ENCODE measurements at places on chromosomes 6 and 20.

DNA sequence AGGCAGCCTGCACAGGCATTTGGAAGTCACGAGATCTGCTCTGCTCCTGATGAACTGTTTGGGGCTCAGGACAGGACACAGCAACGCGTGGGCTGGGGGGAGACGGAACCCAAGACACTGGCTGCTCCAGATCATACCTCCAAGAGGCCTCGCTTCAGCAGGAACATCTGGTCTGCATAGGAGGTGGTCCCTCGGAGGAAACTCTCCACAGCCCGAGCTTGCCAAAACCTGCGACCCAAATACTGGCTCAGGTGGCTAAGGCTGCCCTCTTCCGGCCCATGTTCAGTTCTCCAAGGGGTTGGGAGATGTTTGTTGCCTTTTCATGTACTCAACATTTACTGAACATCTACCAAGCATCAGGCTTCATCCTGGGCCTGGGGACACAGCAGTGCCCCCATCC is 51.7 kb downstream of the MYH7B start:
- DNase-seq = peak; percentile 3

GRCh38 chr6:105346052-105346451 is 56.8 kb downstream of the PREP start:
- DNase-seq = peak; percentile 25

- DNase-seq = peak; percentile 83
Observed at GRCh38 chr20:63290677-63291472, 2.1 kb upstream of the COL20A1 start.

DNA sequence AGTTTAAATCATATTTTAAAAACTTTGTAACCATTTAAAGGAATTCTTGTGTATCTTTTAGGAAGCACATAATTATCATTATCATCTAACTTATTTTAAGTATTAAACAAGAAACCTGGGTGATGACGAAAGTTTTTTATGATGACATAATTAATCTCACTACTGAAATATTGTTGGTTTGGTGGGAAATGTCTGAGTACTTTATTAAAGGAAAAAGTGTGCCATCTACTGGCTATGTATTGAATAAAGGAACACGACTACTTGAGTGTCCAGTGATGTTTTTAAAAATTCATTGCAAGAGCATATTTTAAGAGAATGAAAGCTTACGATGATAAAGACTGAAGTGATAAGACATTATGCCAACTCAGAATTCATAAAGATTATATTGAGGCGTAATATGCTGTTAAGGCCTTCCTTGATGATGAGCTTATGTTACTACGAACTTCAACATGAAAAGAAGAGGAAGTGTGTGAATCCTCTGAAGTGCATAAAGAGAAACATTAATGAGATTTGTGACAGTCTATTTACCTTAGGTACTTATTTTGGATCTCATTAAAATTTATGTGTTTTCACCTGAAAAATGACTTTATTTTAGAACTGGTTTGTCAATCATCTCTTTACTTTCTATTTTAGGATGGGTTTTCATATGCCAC is 12.0 kb upstream of the TRMT11 start:
- DNase-seq = peak; percentile 24

DNA sequence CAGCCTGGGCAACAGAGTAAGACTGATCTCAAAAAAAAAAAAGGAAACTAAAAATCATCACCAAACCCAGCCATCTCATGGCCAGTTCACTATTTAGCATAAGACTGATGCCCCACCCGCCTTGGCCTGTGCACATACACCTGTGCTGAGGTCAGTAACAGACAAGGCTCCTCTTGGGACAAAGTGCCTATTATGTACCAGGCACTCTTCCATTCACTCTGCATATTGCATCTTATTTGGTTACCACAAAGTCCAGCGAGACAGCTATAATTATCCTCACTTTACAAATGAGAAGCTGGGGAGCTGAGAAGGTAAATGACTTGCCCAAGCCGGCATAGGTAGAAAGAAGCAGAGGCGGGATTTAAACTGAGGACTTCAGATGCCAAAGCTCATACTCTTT is 3.8 kb downstream of the PTPRT start:
- no peak for DNase-seq

GRCh38 chr6:126886106-126886505 is 232.4 kb upstream of the RSPO3 start:
- no peak for DNase-seq

GRCh38 chr20:19652591-19653026 is 105.4 kb upstream of the RIN2 start:
- no peak for DNase-seq

GRCh38 chr20:5191829-5192569 is 65.2 kb downstream of the CDS2 start:
- DNase-seq = peak; percentile 72

DNA sequence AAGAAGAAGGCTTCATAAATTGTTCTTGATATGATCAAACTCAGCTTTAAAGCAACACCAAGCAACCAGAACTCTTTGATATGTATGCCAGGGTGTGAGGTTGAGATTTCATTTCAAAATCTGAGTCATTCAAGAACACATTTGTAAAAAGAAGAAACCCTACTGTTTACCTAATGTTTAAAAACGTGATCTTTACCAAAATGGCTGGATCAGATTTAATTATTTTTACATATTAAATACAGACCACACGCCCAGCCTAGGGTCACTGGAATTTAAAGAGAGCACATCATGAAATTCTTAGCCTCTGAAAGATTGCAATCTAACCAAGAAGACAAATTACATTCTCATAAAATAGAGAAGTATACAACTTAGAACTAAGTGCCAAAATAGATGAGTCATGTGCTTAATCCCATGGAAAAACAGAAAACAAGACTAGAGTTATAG is 206.8 kb upstream of the SMLR1 start:
- no peak for DNase-seq

- peak; percentile 4 for DNase-seq
Observed at GRCh38 chr6:35089216-35089934, 51.8 kb downstream of the TCP11 start.

DNA sequence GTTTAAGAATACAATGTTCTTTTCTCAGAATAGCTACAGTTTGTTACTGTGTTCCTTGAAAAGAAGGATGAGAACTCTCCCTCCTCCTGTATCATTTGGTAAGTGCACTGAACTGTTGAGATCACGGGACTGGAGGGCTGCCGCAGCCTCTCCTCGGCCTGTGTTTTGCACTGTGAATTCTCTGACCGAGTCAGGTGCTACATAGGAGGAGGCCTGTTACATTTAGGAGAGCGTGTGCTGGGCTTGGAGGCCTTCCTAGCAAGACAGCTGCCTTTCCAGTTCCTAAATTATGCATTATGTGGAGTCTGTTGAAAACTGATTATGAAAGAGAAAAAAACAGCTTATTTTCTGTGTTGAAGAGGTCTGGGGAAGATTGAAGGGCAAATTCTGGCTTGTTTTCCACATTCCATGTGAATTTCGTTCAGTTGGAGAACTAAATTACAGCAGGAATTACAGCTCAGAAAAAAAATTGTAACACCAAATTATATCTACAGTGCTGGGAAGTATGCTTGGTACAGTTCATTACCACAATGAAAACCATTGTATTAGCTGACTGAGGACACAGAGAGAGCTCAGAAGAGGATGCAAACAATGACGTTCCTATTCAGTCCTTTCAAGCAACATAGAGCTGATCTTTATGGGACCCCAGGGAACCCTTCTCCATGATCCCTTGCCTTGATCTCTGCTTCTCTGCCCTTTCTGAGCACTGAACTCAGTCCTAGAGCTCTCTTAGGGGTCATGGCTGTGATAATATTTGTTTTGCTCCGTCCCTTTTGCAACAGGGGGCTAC is 2.8 kb downstream of the TMC2 start:
- no peak for DNase-seq

DNA sequence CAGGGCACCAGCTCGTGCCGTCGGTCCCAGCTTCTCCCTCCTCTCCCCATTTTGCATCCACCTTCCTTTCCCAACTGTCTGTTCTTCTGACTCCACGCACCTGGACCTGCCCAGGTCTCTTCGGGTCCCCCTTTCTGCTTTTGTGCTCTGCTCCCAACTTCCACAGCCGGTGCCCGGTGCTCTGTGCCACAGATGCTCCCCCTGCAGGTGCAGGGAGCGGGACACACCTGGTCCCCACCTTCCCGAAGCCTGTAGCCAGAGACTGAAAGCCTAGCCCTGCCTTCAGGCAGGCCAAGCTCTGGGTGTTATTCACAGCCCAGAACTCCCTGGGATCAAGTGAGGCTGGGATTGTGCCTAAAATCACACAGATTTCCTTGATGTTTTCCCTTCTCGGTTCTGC is 24.6 kb upstream of the BMP7 start:
- DNase-seq = no peak

DNA sequence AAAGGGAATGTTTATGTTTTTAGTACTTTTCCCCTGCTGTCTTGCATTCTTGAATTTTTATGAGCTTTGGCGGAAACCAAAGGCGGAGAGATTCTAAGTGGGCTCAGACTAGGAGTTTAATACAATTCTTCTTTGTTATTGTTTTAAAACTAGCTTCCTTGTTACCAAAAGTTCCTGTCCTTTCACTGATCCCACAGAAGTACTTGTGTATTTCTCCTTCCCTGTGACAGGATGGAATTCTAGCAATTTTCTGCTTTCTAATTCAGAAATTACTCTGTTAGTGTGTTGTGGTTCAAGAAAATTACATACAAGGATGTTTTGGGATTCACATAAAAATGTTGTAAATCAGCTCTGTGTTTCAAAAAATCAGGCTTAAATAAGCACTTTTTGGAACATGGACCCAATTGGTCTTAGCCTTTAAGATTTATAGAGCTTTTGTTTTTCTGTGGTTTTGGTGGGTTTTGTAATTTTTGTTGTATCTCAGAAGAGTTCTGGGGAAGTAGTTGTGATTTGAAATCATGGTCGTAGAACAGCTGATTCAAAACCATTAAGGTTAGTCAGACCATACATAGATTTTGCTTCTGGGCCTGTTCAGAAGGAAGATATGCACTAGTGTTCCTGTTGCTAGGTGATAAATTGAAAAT is 17.6 kb upstream of the CTAGE9 start:
- peak; percentile 1 for DNase-seq

- peak; percentile 16 for DNase-seq
Observed at GRCh38 chr6:75349262-75349984, 64.8 kb upstream of the TMEM30A start.

DNA sequence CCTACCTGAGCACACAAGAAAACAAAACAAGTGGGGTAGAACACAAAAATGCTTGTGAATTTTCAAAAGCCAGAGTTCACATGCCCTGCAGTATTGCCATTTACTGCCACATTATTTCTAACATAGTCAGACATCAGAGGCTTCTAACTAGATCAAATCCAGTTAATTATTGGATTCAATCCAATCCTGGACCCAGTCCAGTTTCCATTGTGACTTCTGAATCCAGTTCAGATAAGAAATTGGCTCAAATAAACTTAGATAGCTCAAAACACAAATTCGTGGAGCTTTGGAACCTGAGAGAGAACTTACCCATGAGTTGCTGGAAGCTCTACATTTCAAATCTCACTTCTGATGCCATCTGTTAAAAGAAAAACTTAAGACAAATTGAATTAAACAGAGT is 85.2 kb upstream of the ANKEF1 start:
- DNase-seq = no peak

DNA sequence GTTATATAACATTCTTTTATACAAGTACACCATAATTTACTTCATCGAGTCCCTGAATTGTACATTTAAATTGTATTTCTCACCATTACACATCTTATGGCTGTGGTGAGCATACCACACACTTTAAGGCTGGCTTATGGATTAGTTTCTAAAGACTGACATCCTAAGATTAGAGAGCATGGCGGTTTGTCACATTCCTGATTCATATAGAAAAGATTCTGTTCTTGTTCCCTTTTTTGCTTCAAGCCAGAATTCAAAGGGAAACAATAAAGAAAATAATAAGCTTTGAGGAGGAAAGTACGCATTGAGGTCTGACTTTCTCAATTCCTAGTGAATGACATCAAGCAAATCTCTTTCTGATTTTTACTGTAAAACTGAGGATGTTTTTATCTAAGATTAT is 2.5 kb downstream of the BTN1A1 start:
- no peak for DNase-seq

GRCh38 chr6:87068795-87069194 is 26.1 kb downstream of the CGA start:
- DNase-seq = no peak

DNA sequence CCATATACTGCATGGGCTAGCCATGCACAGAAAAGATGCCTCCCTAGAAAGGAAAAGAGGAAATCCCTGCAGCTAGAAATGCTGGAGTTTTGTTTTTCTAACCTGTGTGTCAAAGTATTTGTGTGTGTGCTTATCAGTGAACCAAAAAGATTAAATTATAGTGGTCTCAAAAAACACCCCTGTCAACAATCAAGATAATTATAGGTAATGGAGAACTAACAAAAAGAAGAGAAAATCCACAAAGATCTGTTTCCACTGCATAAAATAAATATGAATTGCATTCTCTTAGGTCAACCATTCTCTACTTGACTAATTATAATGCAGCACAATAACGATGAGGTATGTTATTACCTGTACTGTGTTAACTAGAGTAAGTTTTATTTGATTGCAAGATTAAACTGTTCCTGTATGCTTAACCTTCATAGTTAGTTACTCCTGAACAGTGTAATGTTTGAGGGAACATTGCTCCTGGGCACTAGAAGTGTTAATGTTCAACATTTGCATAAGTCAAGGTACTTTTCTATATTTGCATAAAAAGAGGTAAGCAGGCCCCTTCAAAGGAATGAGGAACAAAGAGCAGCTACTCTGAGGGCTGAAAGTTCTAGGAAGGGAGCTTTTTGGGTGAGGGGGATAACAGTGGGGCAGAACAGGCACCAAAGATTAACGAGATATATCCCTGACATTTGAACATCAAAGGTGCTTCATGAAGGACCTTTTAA is 212.1 kb downstream of the BTBD9 start:
- DNase-seq = no peak

DNA sequence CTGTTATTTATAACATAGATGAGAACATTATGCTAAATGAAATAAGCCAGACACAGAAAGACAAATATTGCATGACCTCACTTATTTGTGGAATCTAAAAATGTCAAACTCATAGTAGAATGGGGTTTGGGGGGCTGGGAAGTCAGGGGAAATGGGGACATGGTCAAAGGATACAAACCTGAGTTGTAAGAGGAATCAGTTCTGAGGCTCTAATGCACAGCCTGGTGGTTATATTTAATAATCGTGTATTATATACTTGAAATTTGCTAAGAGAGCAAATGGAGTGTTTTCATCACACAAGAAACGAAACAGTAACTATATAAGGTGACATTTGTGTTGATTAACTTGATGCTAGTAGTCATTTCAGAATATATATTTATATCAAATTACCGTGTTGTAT is 40.8 kb upstream of the GFOD1 start:
- no peak for DNase-seq

GRCh38 chr20:3935295-3935955 is 46.2 kb downstream of the PANK2 start:
- DNase-seq = no peak

- DNase-seq = no peak
Observed at GRCh38 chr6:134756374-134757025, 193.4 kb downstream of the ALDH8A1 start.

DNA sequence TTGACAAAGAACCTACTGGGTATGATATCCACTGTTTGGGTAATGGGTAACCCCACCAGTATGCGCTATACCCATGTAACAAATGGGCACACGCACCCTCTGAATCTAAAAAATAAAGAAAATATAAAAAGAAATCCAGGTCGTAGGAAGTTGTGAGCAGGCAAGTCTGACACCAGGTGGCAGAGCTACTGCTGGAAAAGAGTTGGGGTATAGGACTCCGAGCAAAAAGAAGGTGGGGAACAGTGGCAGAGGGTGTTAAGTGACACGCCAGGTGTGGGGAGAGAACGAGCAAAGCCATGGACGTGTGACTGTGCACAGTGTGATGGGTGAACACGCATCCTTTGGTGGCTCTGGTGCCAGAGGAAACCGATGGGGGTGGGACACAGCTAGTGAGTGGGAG is 46.7 kb downstream of the NOX3 start:
- no peak for DNase-seq

- no peak for DNase-seq
Observed at GRCh38 chr20:32946629-32947028, 57.6 kb downstream of the SUN5 start.

Measured in hepatic stellate cell (primary cell).